ENCODE measurements at places on chromosomes 6 and 20.

DNA sequence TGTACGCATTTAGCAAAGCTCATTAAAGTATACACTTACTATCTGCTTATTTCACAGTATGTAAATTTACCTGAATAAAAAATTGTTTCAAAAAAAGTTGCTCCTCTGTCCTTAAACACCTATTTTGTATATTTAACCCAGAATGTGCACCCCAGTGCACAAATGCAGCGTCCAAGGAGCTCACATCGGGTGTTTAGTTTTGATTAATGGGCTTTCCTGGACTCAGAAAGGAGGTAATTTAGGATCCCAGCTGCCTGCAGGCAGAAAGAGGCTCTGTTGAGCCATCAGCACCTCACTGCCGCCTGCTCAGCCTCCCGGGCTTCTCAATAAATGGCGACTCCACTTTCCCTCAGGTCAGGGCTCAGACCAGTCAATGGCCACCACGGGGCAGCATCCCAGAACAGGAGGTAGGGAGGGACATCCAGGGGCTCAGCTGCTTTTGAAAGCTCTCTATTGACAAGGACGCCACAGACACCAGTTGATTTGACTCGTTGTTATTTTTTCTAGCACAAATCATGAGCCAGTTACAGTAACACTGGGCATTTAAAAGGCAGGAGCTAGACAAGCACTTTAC, 70.2 kb upstream of the TBC1D7 start:
- no peak for DNase-seq

DNA sequence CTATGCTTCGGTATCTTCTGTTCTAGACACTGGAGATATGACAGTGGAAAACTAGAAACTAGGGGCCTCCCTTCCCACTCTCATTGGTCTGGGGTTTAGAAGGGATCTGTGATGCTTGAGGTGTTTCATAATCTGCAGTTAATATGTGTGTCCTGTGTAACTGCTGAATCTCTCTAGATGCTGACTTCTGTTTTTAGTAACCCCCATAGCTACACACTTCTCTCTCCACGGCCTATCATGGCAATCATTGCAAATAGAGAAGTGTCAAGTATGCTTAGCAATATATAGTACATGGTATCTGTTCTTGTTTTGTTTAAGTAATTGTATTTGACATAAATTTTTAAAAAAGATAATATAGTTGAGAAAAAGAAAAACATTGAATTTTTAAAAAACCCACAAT, 394.6 kb upstream of the MMS22L start:
- no peak for DNase-seq

- DNase-seq, result no peak
These were observed 63.4 kb upstream of the SIRPG start for GRCh38 chr20:1720845-1721475.

DNA sequence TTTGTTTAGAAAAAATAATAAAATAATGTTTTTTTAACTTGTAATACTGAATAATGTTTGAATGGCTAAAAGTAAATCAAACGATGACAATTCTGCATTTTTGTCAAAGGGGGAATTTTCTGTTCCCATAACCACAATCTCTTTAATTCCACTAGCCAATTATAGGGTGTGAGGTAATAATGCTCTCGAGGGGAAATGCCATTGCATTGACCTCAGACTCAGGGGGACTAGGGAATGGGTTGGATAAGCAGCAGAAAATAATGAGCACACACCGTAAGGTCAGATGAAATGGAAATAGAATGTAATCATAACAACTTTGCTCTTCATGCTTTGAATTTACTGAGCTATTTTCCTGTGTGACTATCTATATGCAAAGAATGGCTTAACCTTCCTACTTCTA, 584.7 kb downstream of the RFPL4B start:
- no peak for DNase-seq

DNA sequence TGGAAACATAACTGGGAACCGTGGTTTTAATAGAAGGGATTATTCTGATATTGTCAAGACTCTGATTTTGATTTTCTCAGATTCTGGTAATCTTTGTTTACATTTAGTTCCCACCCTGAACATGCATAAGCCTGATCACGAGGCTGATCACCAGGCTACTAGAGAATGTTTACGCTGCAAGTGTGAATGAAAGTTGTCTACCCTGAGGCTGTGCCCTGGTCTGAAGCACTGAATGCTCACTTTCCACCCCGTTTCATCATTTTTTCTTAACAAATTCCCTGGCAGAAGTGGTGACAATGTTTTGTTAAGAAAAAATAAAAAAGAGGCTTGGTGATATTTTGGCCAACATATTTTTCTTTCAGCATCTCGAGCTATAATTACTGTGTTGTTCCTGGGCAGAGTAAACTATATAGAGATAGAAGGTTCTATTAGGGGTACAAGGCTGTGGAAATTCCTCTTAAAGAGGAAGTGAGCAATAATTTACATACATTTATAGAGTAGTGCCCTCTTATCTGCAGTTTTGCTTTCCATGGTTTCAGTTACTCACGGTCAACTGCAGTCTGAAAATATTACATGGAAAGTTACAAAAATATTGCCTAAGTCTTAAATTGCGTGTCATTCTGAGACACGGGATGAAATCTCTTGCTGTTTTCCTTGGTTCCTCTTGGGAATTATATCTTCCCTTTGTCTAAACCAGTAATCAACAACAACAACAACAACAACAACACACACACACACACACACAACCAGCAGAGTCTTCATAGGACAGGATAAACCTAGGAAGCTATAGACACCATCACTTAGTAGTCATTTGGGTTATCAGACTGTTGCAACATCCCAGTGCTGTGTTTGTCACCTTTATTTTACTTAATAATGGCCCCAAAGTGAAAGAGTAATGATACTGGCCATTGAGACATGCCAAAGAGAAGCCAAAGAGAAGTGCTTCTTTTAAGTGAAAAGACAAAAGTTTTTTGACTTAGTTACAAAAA, 566.6 kb upstream of the CITED2 start:
- DNase-seq, result no peak

DNA sequence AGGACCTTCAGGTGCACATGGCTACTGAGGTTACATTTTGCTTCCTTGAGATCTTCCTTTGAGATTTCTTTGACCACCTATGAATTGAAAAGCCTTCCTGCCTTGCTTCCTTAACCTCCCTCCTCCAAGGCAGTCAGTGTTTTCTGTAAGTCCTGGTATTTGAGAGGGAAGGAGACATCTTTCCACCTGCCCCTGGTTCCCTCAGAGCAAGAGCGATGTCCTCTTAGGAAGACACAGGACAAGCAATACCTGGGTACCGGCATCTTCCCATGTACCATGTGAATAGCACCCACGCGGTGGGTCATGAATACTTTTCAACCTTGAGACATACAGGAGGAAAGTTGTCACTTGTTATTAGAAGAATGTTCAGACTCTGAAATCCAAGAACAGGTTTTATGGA, 37.1 kb downstream of the GINS1 start:
- DNase-seq, result no peak

GRCh38 chr6:113659762-113660404, 197.3 kb upstream of the MARCKS start:
- no peak for DNase-seq

DNA sequence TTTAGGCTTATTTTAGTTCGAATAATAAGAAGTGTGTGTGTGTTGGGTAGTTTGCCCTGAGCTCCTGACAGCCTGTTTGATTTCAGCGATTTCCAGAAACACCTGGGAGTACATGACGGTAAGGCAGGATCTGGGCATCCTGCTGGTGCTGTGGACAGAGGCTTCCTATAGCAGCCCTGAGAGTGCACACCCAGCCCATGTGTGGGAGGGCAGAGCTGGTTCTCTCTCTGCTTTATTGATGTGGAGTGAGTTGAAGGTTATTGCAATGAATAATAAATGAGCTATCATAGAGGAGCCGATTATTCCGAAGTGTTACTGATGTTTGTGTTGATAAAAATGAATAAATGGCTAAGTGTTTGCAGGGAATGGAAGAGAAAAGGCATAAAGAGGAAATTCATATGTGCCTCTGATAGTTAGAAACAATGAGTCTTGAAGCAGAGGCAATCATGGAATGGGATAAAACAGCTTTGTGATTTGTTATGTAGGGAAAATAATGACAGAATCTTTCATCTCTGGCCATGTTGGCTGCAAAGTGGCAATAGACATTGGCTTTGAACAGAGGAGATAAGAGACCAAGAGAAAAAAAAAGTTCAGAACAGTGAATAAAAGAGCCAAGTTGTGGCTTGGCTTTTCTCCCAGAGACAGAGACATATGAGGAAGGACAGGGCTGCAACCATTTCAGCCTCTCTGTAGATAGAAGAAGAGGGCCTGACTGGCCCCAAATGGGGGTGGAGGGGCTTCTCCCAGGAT, 166.2 kb upstream of the CHD6 start:
- no peak for DNase-seq

GRCh38 chr6:13573669-13574110, 711 bp upstream of the SIRT5 start:
- no peak for DNase-seq

DNA sequence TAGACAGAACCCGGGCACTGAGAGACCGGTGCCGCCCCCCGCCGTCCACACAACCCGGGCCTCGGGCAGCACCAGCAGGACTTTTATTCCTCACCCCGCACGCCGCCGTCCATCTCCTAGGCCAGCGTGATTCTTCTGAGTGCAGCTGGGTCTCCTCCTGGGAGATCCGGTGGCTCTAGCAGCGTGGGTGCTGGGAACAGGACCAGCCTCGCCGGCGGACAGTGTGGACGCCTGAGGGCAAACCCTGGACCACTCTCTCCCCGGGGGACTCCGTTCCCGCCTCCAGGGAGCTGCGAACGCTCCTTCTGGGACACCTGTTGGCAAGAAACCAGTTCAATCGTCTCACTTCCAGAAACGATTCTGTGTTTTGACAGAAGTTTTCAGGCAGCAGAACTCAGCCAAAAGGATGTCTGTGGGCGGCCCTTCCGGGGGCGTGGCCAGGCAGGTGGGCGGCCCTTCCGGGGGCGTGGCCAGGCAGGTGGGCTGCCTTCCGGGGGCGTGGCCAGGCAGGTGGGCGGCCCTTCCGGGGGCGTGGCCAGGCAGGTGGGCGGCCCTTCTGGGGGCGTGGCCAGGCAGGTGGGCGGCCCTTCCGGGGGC, 130.7 kb downstream of the DLL1 start:
- DNase-seq, result no peak

DNA sequence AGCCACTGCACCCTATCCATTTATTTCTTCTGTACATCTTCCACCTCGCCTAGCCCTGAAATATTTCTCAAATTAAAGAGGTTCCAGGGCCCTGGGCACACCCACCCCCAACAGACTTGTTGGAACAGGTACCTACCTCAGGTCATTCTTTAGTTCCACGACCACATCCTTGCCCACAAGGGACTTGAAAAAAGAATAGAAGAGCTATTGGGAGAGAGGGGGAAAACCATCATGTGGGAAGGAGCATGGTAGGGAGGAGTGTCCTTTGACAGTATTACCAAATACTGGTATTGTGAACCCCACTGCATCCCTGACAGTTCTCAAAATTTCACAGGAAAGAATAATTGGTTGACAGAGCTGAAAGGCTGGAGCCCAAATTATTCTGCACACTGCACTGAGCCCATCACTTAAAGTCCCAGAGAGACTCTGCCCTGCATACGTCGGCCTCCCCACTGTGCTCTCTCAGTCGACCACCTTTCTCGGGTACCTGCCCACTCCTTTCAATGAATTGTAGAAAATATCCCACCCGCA, 762 bp downstream of the LSM2 start:
- no peak for DNase-seq

GRCh38 chr20:17357238-17357637, 130.4 kb downstream of the PCSK2 start:
- no peak for DNase-seq

- no peak for DNase-seq
These were observed 56.3 kb downstream of the HLA-DPB1 start for GRCh38 chr6:33132081-33132524.
